ENCODE measurements at places on chromosomes 2 and 18. TPM values are rescaled to one million over a fixed set of nuclear protein-coding genes. Genes with fewer than 3 reads are reported as not detected.

GRCh38 chr2:233098618-233099017, 38.5 kb downstream of the INPP5D start:
- DNase-seq: peak; percentile 26

DNA sequence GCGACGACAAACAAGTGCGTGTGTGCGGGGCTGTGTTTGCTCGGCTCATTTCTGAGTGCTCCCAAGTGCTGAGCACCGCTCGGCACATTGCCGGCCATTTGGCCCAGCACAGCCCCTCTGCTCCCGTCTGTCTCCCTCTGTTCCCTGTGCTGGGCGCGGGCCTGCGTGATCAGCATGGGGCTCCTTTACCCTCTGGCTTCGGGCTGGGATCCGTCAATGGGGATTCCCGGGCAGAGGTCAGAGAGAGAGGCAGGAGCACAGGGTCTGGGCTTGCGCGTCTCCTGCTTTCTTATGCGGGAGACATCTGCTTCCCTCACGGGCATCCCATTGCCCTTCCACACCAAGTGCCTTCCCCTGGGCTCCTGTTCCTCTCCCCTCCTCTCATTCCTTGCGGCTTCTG, 234.0 kb downstream of the ACKR3 start:
- no peak for DNase-seq

DNA sequence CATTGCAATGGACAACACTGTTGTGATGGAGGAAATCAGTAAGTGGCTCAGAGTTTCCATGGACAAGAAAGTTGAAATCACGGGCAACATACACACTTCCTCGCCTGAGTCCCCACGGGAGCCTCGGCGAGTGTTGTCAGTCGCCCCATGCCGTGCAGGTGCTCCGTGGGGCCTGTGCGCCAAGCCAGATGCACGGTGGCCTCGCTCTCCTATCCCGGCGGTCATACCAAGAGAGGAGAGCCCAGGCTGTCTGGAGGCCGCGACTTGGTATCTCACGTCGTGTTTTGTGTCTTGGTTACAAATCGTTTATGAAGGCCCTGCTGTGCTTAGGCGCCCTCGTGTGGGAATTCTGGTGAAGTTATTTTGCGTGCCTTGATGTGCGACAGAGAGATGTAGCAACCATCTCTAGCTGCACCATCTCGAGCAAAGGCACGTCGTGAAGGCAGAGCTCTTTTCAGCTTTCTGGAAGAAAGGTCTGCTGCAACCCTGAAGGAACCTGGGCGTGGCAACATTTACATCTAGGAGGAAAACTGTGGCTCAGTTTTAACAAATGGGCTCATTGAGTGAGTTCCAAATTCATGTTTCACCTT, 21.8 kb downstream of the ATG4B start:
- DNase-seq: peak; percentile 70

DNA sequence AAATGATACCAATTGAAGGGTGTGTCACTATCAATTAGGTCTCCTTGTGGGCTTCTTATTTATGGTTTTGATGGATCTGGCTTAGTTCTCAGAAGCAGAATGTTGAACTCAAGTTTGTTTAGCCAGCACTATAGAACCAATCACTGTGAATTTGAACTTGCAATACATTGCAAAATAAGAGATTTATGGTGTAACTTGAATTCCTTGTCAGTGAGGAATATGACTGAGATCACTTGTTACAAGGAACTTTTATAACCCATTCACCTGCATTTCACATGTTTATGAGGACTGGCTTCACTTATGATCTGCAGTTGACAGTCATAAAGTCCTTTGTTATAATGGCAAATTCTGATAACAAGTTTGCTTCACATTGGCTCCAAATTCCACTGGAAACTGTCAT, 9.8 kb downstream of the GATA6 start:
- no peak for DNase-seq

- no peak for DNase-seq
Observed at GRCh38 chr2:53028225-53028624, 739.4 kb upstream of the CHAC2 start.

- DNase-seq: no peak
Observed at GRCh38 chr2:11286749-11287148, 57.7 kb downstream of the ROCK2 start.

GRCh38 chr2:1787755-1788477, 43.6 kb upstream of the PXDN start:
- DNase-seq: no peak

Gene REL
- total RNA-seq: 55.9 TPM

DNA sequence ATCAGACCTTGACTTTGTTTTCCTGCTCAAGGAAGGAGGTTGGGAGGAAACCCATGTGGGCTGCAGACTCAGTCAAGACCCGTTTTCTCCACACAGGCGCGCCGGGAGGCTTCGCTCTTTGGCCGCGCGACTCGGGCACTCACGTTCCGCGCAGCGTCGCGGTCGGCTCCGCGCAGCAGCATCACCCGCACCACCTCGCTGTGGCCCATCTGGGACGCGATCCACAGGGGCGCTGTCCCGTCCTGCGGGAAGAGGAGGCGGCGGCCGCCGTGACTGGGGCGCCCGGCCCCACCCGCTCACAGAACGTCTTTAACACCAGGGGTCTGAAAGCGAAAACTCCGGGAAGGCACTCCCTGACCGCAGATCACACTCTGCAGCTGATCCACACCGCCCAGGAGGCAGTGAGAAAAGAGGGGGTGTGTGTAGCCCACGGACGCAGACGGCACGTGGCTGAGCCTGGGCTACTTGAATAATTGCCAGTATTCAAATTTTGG, 33.1 kb upstream of the NPC1 start:
- peak; percentile 29 for DNase-seq

DNA sequence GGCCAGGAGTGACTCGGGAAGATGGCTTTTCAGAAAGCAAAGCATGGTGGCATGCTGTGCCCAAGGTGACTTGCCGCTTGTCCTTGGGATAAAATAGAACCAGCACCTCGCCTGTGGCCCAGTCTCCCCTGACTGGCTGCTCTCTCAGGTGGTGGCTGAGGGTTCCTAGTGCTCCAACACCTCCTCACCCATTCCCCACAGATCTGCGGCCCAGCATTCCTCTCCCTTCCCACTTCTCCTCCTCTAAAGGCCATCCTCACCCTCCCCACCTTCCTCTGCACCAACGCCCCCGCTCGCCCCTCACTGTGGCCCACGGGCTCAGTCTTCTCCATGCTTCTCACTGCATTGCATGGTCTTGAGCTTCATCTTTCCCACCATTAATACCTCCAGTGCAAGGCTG, 132.4 kb downstream of the PXDN start:
- no peak for DNase-seq

DNA sequence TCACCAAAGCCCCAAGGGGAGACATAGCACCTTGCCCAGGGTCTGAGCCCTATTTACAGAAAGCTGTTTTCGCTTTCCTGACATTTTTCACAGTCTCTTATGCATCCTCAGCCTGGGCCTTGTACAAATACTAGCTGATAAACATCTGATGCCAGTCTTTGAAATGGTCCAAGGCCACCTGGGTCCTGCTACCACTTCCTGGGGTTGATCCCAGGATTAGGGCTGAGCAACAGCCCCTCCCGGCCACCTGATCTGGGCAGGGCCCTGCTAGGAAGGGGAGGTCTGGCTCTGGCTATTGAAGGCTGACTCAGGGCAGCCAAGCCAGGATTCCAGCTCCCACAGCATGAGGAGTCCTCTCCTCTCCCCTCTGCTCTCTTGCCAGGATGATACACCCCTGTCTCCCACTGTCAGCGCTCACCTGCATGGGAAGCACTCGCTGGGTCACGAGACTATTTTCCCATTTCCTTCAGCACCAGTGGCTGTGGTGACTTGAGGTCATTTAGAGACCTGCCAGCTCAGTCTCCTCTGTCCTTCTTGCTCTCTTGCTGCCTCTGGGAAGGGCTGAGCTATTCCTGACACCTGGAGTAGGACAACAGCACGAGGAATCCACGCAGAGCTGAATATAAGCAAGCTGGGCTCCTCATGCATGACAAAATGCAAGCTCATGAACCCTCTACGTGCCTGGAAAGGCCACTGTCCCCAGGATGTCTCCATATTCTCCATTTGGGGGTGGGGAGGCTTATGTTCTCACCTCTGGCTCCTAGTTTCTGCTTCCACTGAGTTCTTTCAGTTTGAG, 53.0 kb upstream of the LGALSL start:
- no peak for DNase-seq

GRCh38 chr18:3998698-3999333, 456.3 kb downstream of the DLGAP1 start:
- peak; percentile 46 for DNase-seq

DNA sequence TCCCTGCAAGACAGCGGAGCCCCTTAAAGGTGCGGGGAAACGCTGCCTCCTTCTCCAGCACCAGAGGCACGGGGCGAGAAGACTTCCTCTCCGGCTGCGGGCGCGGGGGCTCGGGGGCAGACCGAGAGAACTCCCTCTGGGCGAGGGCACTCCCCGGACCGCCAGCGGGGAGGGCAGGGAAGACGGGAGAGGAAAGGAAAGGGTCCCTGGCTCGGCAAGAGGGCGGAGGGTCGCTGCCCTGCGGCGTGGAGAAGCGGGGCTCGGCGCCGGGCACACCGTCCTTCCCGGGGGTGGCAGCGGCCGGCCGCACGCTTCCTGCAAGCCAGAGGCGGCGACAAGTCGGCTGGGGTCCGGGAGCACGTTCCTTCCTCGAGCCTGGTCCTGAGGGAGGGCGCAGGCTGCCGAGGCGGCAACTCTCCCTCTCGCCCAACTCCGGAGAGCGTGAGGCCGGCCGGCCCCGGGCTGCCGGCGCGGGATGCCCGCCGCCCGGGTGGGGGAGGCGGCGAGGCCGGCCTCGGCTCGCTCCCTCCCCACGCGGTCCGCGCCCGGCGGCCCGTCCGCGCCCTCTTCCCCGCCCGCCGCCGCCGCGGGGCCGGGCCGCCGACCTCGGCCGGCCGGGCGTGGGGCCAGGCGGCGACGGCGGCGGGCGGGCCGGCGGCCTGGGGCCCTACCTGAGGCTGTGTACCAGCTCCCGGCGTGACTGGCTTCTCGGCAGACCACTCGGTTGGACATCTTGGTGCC, 1.1 kb downstream of the MEMO1 start:
- peak; percentile 61 for DNase-seq

GRCh38 chr2:133412694-133413093, 155.6 kb downstream of the NCKAP5 start:
- no peak for DNase-seq

Gene PLEKHH2
- total RNA-seq: 1.5 TPM

- no peak for DNase-seq
Observed at GRCh38 chr2:107202962-107203591, 317.1 kb upstream of the ST6GAL2 start.

Gene LCT
- 0.16 TPM for total RNA-seq

Gene PROKR1
- total RNA-seq: not detected

Gene CTNNA2
- not detected for total RNA-seq

GRCh38 chr18:13629841-13630715, 96.3 kb downstream of the FAM210A start:
- peak; percentile 69 for DNase-seq

GRCh38 chr2:79665091-79665490, 152.2 kb downstream of the CTNNA2 start:
- no peak for DNase-seq

- no peak for DNase-seq
Observed at GRCh38 chr2:120394764-120395163, 48.8 kb downstream of the INHBB start.

DNA sequence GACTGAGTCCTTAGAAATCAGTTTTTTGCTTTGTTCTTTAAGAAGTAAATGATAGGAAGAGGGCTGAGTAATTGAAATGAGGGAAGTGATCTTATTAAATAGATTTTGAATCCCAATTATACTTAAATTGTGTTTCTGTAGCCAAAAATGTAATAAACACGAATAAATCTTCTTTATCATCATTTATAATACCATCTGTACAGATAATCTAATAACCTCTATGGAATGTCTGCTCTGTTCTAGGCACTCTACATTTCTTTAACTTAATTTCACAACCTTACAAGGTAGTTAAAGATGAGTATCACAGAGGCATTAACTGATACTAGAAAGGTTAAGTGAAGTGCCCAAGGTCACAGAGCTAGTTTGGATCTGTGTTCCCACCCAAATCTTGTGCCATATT, 14.3 kb upstream of the SCN2A start:
- no peak for DNase-seq

Gene DLX1
- total RNA-seq: not detected

GRCh38 chr2:57181315-57182038, 865.1 kb upstream of the VRK2 start:
- no peak for DNase-seq

Gene IMP4
- total RNA-seq: 169 TPM

DNA sequence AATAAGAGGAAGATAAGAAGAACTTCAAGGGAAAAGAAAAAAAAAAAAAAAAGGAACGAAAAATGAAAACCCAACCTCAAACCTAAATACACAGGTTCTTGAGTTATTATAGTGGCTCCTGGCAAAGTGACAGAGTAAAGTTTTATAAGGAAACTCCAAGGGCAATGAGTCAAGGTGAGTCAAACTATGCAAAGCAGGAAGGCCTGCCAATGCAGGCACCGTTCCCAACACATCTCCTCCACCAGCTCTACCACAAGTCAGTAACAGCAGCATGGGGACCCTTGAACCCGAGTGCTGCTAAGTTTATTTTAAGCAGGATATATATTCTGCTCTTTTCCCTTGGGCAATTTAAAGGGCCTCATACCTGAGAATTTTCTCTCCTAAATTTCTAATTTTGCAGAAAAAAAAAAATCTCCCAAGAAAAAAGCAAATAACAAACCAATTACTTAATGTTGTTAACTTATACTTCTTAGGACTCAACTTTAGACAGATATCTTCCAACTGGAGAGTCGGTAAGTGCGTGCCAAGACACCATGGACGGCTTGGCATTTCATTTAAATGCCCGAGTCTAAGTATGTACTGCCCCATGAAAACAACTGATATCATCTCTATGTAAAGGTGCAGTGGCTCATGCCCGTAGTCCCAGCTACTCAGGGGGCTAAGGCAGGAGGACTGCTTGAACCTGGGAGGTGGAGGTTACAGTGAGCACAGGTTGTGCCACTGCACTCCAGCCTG, 75.7 kb upstream of the TFCP2L1 start:
- DNase-seq: no peak

DNA sequence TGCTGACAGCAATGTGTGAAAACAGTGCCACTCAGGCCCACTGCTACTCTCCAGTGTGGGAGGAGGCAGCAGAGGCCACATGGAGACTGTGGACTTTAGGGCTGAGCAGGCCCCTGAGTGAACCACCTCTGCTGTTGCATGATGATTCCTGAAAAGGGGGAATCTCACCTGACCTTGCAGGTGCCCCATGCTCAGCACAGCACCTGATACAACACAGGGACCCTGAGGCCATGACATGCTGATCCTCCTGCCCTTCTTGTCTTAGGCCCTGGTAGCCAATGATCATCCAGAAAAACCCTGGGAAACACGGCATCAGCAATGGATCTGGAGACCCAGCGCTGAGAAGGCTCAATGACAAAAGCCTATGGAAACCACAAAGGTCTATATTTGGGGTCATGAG, 446.8 kb upstream of the MYT1L start:
- DNase-seq: no peak

GRCh38 chr2:119486886-119487285, 37.4 kb downstream of the SCTR start:
- DNase-seq: no peak

Gene MAPK4
- not detected for total RNA-seq

Gene PSTPIP2
- total RNA-seq: 15.3 TPM
